ENCODE measurements at places on chromosomes 4 and X.

DNA sequence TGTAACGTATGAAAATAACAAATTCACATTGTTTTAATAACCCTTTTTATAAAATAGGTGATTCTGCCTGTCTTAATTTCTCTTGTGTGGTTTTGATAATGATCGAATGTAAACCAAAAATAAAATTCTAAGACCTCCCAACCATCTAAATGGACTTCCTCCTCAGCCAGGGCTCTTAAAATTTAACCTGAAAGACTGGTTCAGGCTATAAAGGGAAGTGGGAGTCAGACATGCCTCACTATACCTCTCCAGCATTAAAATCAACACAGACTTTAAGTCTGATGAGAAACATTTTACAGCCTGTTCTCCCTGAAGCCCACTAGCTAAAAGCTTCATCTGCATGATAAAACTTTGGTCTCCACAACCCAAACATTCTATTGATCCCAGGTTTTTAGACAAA, 97.6 kb upstream of the STIM2 start:
- no peak for DNase-seq

GRCh38 chr4:75031775-75032174, 98.9 kb downstream of the PARM1 start:
- DNase-seq = no peak

GRCh38 chr4:113825272-113825671, 63.7 kb upstream of the CAMK2D start:
- DNase-seq = no peak

DNA sequence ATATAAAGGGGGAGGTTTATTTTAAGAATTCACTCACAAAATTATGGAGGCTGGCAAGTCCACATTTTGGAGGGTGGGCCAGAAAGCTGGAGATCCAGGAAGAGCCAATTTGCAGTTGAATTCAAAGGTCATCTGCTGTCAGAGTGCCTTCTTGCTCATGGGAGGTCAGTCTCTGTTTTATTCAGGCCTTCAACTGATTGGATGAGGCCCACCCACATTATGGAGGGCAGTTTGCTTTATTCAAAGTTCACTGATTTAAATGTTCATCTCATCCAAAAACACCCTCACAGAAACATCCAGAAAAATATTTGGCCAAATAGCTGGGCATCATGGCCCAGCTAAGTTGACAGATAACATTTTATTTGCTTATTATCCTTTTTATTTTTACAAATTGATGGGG, 59.5 kb downstream of the SEPSECS start:
- no peak for DNase-seq

- DNase-seq = no peak
These were observed 213.1 kb upstream of the MID1 start for GRCh38 chrX:10833299-10834169.

- no peak for DNase-seq
These were observed 300.4 kb upstream of the RPS6KA3 start for GRCh38 chrX:20567108-20567507.

DNA sequence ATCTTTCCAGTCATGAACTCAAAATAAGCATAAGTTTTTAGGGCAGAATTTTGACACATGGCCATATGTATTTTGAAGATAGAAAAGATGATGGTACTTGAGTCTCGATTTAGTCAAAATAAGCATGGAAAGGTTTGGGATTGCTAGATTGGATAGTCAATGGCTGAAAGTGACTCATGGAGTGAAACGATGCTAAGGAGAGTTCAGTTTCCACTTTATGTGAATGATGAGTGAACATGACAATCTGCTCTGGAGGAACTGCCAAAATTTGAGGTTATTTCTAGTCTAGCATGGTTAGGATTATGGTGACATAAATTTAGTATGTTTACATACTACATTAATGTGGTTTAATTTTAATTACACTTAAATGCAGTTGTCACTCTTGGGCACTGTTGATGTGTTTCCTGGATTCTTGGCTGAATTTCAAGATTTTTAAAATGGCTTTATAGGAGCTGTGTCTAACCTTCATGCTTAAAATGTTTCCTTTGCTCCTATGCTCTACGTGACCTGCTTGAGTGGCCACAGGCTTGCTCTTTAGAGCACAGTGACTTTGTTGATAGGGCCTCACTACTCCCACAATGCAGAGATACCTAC, 17.1 kb downstream of the DDX3X start:
- no peak for DNase-seq

- DNase-seq = no peak
These were observed 214.0 kb upstream of the PSAPL1 start for GRCh38 chr4:7648544-7649395.

GRCh38 chrX:99722094-99722493, 688.0 kb downstream of the PCDH19 start:
- DNase-seq = no peak

DNA sequence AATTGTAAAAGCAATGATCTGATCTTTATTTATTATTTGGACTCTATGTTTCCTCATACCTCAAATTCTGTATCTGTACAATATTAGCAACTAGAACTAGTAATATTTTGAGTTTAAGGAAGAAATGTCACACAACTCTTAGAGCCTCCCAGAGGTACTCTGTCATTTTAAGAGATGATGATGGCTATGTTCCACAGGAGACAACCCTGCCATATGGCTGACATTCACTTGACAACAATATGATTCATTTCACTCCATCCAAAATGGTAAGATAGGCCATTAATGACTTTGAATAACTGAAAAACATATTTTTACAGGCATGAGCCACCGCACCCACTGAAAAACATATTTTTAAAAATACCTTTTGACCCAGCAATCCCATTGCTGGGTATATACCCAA, 190.3 kb downstream of the MAML3 start:
- DNase-seq = no peak

GRCh38 chr4:142566777-142567176, 279.3 kb downstream of the INPP4B start:
- DNase-seq = no peak

DNA sequence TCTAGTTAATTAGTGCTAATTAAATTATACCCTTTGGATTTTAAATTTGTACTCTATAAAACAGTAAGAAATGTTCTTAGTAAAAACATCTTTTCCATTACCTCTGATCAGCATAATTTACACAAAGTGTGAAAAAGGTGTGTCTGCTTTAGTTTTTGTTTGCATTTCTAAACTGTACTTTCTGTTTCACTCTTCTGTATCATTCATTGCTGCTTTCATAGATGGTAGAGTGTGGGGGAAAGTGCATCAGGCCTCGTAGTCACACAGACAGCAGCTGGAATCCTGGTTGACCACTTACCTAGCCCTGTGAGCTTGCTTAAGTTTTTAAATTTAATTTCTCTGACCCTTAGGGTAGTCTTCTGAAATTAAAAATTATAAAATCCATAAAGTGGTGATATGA, 275.4 kb upstream of the PITX2 start:
- DNase-seq = no peak

GRCh38 chr4:52925531-52925968, 63.4 kb downstream of the RASL11B start:
- DNase-seq = no peak

- DNase-seq = no peak
These were observed 35.6 kb downstream of the GAB1 start for GRCh38 chr4:143372093-143372915.

DNA sequence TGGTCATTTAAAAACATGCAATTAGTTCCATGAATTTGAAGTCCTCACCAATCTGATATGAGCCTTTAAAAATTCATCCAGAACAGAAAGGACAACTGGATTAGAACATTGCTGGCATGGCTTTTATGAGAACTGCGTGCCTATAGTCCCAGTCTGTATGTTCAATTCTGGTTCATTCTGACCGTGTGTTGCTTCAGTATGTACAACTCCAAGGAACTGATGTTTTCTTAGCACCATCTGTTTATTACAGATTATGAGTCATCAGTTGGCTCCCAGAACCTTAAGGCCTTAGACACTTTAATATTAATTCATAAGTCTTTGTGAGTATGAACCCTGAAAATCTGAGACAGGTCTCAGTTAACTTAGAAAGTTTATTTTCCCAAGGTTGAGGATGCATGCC, 115.0 kb downstream of the CEP44 start:
- DNase-seq = no peak

DNA sequence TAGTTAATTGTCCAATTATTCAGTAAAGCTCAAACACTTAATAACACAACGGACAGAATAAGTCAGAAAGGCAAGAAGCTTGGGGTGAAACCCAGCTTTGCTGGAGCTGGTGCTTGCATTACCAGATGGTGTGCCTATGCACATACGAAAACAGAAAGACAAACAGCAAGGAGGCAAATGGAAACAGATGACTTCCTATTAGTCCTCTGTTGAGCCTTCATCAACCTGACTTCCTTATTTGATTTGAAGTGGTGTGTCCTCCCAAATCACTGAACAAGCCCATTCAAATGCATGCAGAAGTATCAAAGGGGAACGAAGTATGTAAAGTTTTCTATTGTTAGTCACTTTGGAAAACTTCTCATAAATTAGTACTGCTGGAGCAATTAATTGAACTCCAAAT, 166.2 kb downstream of the ATP10D start:
- no peak for DNase-seq

DNA sequence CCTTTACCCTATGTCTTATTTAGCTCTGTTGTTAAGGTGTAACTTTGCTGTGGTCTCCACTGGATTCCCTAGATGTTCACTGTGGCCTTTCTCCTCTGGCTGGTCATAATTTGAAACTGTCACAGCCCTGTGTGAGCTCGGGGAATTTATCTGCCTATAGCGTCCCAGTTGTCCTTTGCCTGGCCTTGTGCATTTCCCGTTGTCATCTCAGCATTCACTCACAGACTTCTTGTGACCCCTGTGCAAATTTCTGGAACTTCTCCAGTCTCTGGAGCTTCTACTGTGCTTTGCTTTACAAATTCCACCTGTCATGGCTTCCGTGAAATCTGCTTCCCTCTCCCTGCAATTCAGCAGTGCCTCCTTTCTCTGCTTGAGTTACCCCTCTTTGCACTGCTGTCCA, 106.7 kb downstream of the WWC2 start:
- no peak for DNase-seq

GRCh38 chr4:107831140-107831539, 6.4 kb downstream of the SGMS2 start:
- no peak for DNase-seq

GRCh38 chr4:121736735-121737351, 28.1 kb downstream of the SMIM43 start:
- DNase-seq = no peak

GRCh38 chrX:31114858-31115257, 43.0 kb upstream of the FTHL17 start:
- no peak for DNase-seq

DNA sequence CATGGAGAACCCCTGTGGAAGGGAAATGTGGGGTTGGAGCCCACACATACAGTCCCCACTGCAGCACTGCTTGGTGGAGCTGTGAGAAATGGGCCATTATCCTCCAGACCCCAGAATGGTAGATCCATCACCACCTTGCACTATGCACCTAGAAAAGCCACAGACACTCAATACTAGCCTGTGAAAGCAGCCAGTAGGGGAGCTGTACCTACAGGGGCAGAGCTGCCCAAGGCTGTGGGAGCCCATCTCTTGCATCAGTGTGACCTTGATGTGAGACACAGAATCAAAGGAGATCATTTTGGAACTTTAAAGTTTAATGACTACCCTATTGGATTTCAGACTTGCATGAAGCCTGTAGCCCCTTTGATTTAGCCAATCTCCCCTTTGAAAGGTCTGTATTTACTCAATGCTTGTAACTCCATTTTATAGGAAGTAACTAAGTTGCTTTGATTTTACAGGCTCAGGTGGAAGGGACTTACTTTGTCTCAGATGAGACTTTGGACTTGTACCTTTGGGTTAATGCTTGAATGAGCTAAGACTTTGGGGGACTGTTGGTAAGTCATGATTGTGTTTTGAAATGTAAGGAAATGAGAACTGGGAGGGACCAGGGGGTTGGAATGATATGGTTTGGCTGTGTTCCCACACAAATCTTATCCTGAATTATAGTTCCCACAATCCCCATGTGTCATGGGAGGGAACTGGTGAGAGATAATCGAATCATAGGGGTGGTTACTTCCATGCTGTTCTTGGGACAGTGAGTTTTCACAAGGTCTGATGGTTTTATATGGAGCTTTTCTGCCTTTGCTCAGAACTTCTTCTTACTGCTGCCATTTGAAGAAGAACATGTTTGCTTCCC, 352.6 kb downstream of the INPP4B start:
- no peak for DNase-seq

DNA sequence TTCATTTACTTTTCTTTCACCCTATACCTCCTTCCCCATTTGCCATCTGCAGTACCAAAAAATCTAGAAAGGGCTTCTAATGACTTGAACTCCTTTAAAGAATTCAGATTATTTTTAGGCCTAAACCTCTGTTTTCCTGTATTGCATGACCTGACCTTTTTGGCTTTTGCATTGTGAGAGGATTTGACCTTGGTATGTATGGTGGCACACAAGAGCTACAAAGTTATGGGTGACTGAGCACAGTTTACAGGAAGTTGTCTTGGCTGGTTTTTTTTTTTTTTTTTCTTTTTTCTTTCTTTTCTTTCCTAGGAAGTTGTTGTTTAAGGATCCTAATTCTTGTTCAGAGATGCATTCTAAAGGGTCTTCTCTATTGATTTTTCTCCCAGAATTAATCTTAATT, 32.0 kb upstream of the MTMR8 start:
- DNase-seq = no peak

DNA sequence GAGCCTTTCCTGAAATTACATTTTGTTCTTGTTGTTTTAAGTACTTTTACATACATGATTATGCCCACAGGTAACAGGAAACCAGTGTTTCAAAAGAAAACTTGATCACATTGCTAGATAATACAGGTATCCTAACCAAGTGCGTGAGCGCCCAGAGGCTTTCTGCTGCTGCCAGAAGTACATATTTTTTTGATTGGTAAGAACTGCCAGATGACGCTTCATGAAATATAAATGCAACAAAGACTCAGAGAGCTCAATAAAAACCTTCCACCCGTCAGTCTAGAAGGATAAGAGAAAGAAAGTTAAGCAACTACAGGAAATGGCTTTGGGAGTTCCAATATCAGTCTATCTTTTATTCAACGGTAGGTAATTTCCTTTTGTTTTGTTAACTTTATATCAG, at the start of gene EPGN:
EPGN (plus strand) TSS at position 256 of the 400 bp plus-strand sequence; CDS start at position 320, 64 bp downstream.
- no peak for DNase-seq

DNA sequence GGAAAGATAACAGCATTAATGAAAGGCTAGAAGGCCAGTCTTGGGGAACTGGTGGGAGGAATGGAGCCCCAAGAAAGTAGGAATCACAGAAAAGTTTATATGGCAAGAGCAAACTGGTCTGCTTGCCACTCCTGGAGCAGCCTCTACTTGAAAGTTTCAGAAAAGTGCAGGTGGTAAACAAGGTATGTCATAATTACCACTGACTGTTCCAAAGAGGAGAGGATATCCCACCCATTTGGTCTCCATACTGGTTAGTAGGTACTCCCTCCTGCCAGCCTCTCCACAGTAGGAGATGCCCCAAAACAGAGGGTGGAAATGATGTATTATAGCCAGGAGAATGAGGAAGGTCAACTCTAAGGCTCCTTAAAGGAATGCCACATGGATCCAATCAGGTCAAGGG, 145.1 kb downstream of the INPP4B start:
- DNase-seq = no peak

- DNase-seq = no peak
These were observed 71.0 kb downstream of the PJA1 start for GRCh38 chrX:69093960-69094871.
